ENCODE measurements at places on chromosomes 5 and 9.

DNA sequence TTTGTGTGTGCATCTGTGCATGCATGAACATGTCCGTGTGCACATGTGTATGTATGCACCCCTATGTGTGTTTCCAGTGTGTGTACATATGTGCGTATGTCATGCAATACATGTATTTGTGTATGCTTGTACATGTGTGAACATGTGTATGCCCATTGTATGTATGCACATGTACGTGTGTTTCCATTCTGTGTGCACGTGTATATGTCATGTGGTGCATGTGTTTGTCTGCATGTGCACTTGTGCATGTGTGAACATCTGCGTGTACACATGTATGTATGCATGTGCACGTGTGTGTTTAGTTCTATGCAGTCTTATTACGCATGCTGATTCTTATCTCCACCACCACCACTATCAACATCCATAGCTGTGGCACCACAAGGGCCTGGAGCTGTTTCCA, 403.5 kb upstream of the IRX4 start:
- DNase-seq, result no peak

DNA sequence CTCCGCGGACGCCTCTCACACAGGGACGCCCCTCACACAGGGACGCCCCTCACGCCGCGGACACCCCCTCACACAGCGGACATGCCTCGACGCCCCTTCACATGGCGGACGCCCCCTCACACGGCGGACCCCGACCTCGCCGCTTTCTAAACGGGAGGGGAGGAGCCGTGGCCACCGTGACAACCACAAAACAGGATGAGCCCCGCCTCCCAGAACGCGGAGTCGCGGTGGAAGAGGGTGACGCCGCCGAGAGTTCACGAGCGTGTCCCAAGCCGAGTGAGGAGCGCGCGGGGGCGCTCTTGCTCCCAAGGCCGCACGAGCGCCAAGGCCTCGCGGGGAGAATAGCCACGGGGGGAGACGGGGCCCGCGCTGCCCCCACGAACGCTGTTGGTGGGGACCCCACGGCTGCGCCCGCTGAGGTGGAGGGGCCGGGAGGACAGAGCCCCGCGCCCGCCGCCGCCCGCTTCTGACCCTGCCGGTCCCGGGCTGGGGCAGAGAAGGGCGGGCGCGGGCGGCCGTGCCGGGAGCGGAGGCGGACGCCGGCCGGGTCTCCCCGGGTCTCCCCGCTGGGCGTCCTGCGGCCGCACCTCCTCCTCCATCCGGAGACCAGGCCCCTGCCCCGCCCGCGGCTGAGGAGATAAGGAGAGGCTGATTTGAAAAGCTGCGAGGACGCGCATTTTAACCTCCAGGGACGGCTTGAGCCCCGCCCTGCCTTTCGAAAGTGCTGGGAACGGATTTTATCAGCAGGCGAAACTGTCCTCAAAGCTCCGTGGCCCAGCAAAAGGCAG, 3.9 kb upstream of the NKD2 start:
- no peak for DNase-seq

- no peak for DNase-seq
These were observed 26.0 kb downstream of the NDUFS6 start for GRCh38 chr5:1827025-1827885.

GRCh38 chr5:125484272-125484741, 737.9 kb upstream of the ZNF608 start:
- DNase-seq, result peak; percentile 79

DNA sequence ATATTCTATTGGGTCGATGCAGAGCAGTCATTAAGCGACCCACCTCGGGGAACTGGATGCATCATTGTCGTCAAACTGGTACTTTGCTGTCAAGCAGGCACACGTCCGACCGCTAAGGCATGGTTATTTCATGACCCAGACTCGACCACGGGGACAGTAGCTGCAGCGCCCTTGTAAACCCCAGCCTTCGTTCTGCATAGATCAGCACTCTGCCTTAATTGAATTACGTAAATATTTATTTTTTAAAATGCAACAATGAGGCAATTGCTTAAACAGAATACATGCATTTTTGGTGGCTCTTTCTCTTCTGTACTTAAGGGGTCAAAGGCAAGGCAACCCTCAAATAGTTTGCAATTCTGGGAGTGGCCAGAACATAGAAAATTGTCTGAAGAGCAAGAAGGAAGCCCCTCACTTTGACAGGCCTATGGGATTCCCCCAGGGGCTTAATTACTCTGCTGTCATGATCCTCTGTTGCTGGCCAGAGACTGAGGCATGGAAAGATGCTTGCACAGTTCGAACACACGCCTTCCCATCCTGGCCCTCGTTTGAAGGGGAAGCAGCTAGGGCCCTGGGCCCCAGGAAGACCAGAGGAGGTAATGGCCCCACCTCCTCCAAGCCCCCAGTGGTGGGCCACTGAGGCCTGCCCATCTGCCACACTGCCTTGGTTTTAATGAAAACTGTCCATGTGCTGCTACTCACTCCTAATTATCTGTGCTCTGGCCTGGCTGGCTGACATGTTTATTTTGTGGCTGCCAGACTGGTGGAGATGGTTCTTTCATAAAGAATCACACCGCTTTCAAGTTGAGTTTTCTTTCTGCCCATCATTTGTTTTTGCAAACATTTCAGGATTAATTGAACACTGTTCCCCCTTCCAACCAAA, 169.7 kb upstream of the MAST4 start:
- no peak for DNase-seq

GRCh38 chr5:132667761-132668705, 5.8 kb upstream of the IL4 start:
- no peak for DNase-seq

DNA sequence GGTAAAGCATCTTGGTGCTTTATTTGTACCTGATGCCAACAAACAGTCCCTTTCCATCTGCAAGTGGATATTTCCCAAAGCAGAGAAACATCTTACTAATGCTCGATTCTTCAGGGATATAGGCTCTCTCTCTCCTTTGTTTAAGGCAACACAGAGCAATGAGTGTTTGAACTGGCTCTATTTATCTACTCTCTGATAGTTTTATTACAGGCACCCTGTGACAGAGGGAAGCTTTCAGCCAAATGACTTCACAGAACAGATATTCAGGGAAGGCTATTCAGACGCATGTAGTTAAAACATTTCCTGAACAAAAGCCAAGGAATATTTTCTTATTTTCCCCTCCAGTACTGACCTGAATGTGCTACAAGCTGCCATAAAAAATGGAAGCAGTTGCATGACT, 141.8 kb downstream of the YIPF5 start:
- DNase-seq, result peak; percentile 16

DNA sequence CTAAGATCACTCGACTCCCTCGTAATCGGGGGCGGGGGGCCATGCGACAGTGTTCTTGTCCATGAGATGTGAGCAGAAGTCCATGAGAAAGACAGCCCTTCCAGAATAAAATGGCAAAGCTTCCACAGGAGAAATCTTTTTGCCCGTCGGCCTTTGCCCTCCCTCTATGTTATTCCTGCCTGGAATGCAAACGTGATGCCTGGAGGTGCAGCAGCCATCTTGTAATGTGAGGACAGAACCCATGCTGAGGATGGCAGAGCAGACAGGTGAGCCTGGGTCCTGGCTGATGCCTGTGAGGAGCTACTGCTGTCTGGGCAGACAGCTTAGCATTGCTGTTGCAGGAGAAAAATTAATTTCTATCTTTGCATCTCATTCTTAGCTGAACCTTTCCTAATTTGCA, 17.2 kb downstream of the MED10 start:
- no peak for DNase-seq

DNA sequence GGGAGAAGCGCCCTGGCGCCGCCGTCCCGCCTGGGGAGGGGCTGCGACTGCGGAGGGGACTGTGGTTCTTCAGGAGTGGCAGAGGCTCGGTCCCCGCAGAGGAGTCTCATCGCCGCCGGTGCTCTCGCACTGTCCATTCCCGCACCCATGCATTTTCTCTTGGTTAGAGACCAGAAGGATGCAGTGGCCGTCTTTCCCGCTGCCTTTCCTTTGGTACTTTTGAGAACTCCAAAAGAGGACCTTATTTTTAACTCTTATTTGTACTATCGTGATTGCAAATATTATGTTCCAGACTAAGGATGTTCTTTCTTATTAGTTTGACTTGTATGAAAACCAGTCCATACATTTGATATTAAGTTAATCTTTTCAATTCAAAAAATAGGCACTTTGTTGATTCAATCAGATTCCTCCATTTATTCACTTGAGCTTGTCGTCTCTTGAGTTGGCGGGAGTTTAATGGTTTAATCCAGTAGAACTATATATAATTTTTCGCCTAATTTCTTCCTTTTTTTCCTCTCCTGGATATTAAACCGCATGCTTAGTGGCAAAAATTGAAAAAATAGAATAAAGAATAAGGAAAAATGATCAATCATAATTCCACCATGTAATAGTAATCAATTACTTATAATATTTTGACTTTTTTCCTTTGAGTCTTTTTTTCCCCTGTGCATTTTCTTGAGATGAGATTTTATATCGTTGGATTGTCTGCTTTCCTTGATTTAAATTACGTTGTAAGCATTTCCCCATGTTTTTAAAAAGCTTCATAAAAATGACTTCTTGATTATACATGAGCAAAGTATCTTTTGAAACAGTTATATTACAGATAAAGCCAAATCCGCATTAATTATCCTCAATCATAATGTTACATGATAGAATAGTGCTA, 861 bp downstream of the ZFYVE16 start:
- DNase-seq, result peak; percentile 77

DNA sequence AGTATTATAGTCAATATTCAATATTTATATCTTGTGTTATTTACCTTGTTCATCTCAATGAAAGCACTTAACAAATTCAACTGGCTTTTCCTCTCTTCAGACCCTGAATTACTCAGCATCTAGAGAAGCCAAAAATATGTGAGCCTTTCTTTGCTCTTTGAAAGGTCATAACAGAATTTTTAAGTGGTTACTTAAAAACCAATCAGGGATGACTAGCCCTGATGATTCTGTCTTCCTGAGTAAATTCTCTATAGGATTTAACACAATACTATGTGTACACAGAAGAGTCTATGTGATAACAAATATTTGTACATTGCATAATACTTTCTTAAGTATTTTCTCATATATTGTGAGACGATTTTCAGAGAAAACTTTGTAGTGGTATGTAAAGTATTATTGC, 546.3 kb downstream of the MAT2B start:
- DNase-seq, result no peak

- DNase-seq, result no peak
These were observed 55.9 kb upstream of the RNU6ATAC start for GRCh38 chr9:134220311-134220710.

DNA sequence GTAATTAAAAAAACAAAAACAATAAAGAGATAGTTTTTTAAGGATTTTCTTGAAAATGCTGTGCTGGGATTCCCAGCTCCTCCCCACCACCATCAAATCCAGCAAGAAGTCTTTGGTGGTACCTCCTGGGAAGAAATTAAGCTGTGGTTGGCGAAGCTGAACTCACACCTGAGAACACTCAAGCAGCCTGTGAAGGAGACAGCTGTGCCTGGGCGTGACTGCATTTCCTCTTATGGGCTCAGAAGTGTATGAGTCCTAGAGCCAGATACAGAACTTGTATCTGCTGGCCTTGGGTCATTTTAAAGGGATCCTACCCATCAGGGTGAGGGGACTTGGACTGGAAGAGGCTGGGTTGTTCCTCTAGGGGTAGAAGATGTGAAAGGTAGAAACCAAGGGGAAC, 561.2 kb upstream of the SGCD start:
- DNase-seq, result no peak

DNA sequence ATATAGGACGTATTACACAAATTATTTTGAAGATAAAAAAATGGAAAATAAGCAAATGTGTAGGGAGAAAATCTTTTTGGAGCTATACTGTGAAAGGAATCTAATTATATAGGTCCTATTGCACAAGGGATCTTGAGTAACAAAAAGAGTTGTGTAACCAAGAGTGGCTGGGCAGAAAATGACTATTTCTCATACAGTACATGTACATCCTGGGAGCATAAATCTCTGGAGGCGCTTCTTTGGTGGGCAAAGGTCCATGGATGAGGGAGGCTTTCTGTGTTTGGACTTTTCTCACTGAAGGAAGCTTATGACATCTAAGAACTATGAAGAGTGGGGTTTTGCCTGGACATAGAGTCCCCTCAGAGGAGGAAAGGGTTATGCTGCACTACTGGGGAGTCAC, 29.8 kb downstream of the ANKS6 start:
- DNase-seq, result no peak

DNA sequence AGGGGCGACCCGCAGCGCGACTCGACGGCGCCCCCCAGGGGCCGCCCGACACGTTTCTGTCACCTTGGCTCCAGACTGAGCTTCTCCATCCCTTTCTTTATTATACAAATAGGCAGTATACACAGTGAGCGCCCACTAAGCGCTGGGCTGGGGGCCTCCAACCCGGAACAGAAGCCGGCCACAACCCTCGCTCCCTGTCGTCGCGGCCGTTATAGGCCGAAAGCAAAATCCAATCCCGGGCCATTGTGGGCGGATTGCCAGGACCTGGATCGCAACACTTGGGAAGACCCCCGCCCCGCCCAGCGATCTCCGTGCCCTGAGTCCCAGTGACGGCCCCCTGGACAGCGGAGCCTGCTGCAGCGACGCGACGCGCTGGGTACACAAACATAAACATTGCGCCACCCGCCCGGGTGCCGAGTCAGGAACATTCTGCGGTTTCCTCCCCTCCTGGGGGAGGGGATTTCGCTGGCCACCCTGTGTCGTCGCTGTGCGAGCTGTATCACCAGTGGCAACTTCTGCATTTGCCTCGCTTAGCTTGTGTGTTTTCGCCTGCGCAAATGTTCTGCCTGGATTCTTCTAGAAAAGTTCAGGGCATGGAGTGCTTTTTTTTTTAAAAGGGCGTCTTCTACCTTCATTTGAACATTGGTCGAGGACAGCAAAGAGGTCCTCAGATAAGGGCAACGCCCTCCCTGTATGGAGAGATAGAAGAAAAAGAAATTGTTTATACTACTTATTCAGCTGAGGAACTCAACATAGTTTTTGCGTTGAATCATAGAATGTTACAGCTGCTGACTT, 1.3 kb upstream of the DUSP1 start:
- DNase-seq, result peak; percentile 75

GRCh38 chr5:10912435-10912834, 151.4 kb upstream of the DAP start:
- DNase-seq, result no peak

DNA sequence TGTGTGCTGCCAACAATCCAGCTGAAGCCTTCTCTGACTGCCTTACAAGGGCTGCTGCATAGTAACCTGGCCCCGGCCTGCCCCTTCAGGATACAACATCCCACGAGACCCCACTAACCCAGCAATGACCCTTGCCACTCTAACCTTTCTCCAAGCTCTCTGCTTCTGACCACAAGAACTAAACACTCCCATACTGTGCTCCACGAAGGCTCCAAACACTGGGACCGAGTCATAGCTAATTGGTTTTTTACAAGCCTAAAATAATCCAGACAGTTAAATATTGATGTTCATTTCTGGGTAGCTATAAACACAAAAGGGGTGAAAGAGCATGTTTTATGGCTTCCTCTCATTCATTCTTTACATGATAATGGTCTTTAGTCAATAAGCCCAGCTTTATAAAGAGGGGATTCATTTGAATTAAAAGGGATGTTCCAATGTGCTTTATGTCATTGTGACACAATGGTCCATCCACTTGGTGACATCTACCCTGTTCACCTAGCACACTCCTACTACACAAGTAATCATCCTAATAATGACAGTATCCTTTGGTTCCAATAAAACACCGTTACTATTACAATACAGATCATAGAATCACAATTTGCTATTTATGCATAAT, 16.2 kb upstream of the TLE4 start:
- DNase-seq, result no peak
